Brain pericyte (primary cell): ENCODE measurements at places on chromosomes 16 and 17.

- DNase-seq: no peak
These were observed 3.2 kb downstream of the CRISPLD2 start for GRCh38 chr16:84822990-84823389.

- no peak for DNase-seq
These were observed 201.5 kb downstream of the SPECC1 start for GRCh38 chr17:20210614-20211013.

DNA sequence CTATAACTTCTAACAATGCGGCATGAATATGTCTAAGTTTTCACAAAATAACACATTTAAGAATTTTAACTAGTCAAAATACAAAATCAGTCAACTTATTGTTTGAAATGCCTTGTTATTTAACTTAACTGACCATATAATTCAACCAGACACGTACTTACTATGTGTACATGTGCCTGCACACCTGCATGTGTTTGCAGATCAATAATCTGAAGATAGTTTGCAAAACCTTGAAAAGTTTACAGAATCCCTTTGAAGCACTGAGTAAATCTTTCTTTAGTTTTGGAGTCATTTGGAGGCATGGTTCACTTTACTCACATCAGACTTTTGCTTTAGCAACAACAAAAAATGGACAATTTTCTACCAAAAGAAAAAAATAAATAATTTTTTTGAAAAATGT lies 363.8 kb downstream of the PMP22 start:
- DNase-seq: no peak

GRCh38 chr17:80687839-80688238 lies 143.2 kb downstream of the RPTOR start:
- no peak for DNase-seq

DNA sequence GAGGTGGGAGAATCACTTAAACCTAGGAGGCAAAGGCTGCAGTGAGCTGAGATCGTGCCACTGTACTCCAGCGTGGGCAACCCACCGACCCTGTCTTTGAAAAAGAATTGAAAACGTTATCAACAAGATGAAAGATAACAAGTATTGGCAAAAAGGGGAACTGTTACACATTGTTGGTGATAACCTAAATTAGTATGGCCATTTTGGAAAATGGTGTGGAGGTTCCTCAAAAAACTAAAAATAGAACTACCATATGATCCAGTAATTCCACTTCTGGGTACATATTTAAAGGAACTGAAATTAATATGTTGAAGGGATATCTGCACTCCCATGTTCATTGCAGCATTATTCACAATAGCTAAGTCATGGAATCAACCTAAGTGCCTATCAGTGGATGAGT lies 61.0 kb downstream of the ABHD15 start:
- DNase-seq: no peak

GRCh38 chr17:81707725-81708646 lies 4.1 kb upstream of the SLC25A10 start:
- no peak for DNase-seq

- DNase-seq: no peak
These were observed 35.6 kb downstream of the ZFHX3 start for GRCh38 chr16:73012341-73012740.

GRCh38 chr16:5062790-5063765 lies 2.7 kb downstream of the C16orf89 start:
- no peak for DNase-seq

DNA sequence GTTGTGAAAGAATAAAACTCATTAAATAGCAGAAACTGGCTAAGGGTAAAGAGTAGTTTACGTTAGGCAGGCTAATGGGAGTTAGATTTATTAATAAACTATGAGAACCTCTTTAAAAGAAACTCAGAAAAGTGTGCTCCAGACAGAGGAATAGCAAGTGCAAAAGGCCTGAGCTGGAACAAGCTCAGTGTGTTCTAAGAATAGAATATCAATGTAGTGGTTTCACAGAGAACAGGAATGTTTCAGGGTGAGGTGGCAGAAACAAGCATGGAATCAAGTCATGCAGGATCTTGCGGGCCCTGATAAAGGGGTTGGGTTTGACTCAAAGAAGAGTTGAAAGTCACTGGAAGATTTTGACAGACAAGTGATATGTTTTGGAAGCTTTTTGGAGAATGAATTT lies 164.0 kb upstream of the HS3ST3A1 start:
- DNase-seq: no peak

GRCh38 chr17:64736804-64737492 lies 74.8 kb upstream of the SMURF2 start:
- DNase-seq: no peak

- DNase-seq: no peak
These were observed 10.2 kb downstream of the FBRS start for GRCh38 chr16:30668393-30668792.

DNA sequence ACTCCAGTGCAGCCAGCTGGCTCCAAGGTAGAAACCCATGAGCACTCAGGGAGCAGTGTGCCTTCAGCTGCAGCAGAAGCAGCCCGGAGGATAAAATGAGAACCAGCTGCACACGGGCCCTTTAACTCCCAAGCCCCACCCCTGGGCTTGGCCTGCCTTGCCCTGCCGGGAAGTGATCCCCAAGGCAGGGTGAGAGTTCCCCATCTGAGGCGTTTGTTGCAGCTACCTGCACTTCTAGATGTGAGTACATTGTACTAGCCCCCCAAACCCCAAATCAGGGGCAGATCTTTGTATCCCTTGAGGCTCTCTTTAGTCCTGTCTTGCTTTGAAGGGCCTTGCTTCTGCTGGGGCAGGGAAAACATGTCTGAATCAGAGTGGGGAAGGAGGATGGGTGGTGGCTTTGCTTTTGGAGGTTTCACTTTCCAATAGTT lies at the start of gene MVP:
MVP (plus strand) TSS at position 192 of the 431 bp plus-strand sequence. CDS start 10,088 bp downstream, outside the sequence.
- DNase-seq: no peak

DNA sequence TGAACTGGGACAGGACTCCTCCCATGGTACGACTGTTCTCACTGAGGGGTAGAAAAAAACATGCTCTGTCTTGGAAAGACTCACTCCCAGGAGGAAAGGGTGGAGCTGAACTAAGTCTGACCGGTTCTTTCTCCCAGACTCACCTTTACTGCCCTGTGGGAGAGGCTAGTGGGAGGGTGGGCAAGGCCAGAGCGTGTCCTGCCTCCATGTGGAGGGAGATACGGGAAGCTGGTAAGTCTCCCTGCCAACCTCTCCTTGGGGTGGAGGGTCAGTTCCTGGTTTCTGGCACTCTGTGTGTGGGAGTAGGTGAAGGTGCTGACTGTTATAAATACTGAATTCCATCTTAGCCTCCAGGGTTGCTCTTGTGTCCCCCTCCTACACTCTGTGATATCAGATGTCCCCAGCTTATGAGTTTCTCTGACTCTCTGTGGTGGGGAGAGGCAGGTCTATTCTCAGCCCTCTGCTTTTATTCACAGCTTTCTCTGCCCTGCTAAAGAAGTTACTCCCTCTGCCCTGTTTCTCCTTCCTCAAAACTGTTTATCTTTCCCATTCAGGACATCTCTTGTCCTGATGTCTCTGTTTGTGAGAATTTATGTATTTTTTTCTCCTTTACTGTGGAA lies 26.9 kb upstream of the FAM20A start:
- no peak for DNase-seq

GRCh38 chr16:1495211-1495888 lies 2.2 kb downstream of the TELO2 start:
- no peak for DNase-seq

DNA sequence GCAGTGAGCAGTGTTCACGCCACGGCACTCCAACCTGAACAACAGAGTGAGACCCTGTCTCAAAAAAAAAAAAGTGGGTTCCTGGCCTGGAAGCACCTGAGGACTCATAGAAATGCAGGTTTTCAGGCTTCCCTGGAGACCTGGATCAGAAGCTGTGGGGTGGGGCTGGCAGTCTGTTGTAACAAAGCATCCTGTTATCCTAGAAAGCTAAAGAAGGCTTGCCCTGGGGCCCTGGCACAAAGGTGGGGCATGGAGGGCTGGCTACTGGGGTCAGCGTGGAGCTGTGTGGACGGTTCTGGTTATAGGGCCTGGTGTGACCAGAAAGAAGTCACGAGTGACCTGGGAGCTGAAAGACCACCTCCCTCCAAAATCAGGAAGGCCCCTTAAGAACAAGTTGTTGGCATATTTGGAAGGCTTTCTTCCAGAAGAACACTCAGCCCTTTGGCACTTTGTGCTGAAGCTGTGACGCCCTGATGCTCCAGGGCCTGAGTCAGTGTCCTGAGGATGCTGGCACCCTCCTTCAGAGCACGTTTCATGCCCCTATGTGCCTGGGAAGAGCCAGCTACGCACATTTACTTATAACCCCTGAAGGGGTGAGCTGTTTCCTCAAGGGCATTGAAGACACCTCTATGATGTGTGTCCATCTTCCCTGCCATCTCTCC lies 6.2 kb downstream of the CRISPLD2 start:
- no peak for DNase-seq

DNA sequence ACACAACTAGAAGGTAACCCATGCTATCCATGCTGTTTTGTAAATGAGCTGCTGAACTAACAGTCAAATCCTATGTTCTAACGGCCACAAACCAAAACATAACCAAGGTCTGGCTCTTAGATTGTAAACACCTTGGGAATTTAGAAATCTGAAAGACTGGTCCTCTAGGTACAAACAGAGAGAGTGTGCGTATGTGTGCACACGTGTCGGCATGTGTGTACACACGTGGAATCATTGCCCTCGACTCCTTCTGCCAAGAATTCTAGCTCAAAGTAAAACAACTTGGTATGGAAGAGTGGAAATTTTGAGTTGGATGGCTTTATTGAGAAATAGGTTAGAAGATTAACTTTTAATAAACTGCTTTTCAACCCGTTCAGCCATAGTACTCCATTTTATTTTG lies 18.1 kb upstream of the GHDC start:
- no peak for DNase-seq

DNA sequence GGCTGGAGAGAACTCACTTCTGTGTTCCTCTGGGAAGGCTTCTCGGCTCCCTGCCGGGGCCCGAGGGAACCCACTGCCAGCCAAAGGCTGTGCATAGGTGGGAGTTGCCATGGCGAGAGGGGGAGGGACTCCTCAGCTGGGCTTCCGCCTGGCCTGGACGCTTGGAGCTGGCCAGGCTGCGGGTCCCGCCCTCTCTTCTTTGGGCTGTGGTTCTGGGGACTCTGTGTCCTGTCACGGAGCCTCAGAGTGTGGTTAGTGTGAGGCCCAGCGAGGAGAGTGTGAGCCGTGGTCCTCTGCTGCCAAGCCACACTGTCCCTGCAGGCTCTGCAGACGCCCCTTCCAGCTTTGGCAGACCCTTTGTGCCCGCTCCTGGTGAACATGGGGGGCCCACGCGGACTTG lies 123.1 kb downstream of the OR1D5 start:
- no peak for DNase-seq

GRCh38 chr16:82864332-82865040 lies 237.7 kb downstream of the CDH13 start:
- no peak for DNase-seq

DNA sequence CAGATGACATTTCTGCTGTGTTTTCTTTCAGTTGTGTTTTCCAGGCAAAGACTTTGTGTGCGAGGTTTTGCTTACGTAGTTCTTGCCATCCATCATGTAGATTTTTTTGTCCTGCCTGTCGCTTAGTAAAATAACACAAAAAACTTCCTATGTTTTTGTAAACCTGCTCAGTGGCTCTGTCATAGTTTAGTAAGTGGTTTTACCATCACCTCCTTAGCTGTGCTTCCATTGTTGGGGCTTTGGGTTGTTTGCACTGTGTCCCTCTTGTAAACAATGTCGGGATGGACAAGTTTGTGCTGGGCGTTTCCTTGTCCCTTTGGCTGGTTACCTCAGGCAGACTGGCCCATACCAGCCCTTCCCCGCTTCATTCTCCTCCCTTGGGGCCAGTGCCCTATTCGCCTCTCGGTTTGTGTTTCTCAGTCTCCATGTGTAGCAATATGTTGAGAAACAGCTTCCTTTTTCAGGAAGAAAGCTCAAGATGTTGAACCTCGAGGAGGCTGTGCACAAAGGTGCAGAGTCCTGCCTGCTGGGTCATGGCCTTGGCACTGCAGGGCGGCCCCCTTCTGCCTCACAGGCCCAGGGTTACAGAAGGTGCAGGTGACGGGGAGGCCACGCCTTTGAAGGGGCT lies 74.6 kb downstream of the KSR1 start:
- DNase-seq: no peak
